ENCODE measurements at places on chromosomes 11 and 22.

GRCh38 chr22:40819599-40820140, 524 bp upstream of the SLC25A17 start:
- DNase-seq = no peak

DNA sequence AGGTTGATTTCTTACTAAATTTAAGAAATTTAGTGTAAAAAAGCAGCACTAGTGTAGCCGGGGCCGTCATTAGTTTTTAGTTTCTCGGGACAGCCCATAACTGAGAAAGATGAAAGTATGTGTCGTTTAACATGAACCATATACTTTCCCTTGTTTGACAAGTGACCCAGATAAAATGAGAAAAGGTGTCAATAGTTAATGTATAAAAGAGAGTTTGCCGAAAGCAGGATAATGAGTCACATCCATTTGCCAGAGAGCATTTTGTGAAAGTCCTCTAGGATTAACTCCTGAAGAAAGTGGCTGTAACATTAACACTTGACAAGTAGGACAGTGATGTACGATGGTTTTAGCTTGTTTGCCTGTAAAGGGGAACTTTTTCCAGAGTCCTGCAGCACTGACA, 13.5 kb downstream of the OR52K1 start:
- DNase-seq = no peak

DNA sequence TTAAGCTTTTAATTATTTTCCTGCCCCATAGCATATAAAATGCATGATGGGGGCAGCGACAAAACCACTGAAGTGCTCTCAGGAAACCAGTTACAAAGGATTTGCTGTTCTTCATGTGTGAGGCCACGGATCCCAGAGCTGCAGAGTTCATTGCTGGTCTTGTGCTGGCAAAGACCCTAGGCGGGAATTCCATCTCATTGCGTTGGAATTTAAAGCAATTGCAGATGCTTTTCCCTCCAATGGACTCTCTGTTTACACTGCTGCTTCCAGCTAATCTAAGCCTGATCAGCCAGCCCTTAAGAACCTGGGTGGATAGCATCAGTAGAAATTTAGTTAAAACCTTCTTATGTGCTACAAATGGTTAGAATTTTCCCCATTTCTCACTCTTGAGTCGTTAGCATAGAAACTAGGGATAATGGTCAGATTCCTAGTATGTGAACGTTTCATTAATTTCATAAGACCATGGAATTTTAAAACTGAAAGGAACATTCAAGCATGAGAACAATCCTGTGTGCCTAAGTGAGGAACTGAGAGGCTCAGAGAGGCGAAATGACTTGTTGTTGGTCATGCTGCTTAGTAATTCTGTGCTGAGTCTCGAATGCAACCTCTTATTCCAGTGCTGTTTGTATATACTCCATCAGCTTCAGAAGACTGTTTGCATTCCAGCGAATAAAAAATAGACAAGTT, 36.1 kb upstream of the ADSL start:
- DNase-seq = peak; percentile 90

- peak; percentile 60 for DNase-seq
Observed at GRCh38 chr11:66639066-66639813, 737 bp downstream of the RBM4 start.

- DNase-seq = no peak
Observed at GRCh38 chr11:749731-750130, 2.5 kb downstream of the TALDO1 start.

GRCh38 chr11:75031771-75032549, 43.2 kb downstream of the NEU3 start:
- DNase-seq = peak; percentile 60

- peak; percentile 89 for DNase-seq
Observed at GRCh38 chr11:62542750-62543567, 3.6 kb downstream of the AHNAK start.

Data from umbilical cord (tissue), 2 donors.